ENCODE measurements at places on chromosomes 2 and 18.

- DNase-seq = peak; percentile 82
- H3K4me3 ChIP-seq = no peak overlapping the region
- H3K27me3 ChIP-seq = no peaks in the 10 kb centered on the region
- no peaks in the 10 kb centered on the region for H3K36me3 ChIP-seq
Observed at GRCh38 chr2:160371251-160372009, 122.2 kb downstream of the RBMS1 start.

GRCh38 chr18:73711256-73711655 is 436.4 kb downstream of the FBXO15 start:
- H3K36me3 ChIP-seq = no peaks in the 10 kb centered on the region
- H3K27me3 ChIP-seq = no peaks in the 10 kb centered on the region
- DNase-seq = no peak
- H3K4me1 ChIP-seq = no peaks in the 10 kb centered on the region
- no peak overlapping the region for H3K4me3 ChIP-seq

- DNase-seq = no peak
- no peak overlapping the region for H3K4me3 ChIP-seq
- H3K27me3 ChIP-seq = no peaks in the 10 kb centered on the region
- peaks cover 20% of the 10 kb centered on the region for H3K4me1 ChIP-seq
- no peaks in the 10 kb centered on the region for H3K36me3 ChIP-seq
Observed at GRCh38 chr2:65364986-65365733, 67.2 kb downstream of the SPRED2 start.

DNA sequence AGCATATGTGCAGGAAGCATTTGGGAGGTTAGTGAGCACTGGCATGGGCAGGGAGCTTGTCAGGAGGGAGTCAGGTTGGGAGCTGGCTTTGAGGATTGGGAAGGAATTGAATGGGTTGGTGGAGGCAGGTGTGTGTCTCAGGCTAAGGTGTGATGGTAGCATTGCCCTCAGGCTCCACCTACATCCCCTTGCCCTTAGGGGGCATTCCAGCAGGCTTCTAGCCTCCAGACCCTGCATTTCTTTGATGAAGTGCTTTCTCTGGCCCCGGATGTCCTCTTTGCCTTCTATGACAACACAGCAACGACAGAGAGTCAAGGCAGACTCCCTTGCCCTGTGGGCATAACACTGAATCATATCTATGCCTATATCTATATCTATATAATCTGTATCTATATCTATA is 13.5 kb downstream of the RHBDD1 start:
- DNase-seq = no peak
- no peaks in the 10 kb centered on the region for H3K27me3 ChIP-seq
- no peak overlapping the region for H3K4me3 ChIP-seq

DNA sequence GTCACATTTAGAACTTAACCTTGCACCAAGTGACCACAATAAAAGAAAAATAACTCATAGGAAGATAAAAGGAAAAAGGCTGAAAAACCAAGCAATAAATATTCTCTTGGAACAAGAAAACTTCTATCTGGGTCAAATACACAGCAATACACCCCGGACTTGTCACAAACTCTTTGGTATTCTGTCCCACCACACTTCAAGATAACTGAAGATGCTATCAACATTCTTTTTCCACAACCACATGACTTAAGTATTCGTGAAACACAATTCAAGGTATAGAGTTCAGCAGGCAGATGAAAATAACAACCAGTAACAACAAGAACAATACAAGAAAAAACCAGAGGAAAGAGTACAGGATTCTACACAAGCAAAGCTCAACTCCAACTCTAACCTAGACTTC is 18.0 kb downstream of the MBD2 start:
- no peak overlapping the region for H3K4me3 ChIP-seq
- H3K36me3 ChIP-seq = peaks cover 8% of the 10 kb centered on the region
- DNase-seq = no peak
- H3K4me1 ChIP-seq = peaks cover 21% of the 10 kb centered on the region
- H3K27ac ChIP-seq = no peak overlapping the region

DNA sequence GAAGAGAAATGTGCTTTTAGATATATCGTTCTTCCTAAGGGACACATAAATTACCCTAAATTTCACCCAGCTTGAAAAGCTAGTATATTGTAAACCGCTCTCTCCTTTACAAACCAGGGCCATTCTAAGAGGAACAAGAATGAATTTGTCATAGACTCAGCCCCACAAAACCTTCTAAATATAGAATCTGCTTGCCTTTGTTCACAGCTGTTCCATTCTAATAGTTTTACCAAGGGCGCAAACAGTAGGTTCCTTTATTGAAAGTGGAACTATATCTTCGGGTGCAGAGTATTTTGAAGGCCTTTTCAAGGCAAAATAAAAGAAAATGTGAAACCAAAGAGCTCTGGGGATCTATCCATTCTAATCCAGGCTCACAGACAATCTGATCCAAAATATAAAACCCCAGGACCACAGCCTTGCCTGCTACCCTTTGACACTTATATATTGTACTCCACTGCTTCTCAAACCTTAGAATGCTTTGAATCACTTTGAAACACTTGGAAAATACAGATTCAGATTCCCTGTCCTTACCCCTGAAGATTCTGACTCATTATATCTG is 316.8 kb downstream of the PAX3 start:
- no peaks in the 10 kb centered on the region for H3K4me1 ChIP-seq
- H3K36me3 ChIP-seq = no peaks in the 10 kb centered on the region
- H3K4me3 ChIP-seq = no peak overlapping the region
- H3K27me3 ChIP-seq = no peaks in the 10 kb centered on the region
- DNase-seq = no peak

DNA sequence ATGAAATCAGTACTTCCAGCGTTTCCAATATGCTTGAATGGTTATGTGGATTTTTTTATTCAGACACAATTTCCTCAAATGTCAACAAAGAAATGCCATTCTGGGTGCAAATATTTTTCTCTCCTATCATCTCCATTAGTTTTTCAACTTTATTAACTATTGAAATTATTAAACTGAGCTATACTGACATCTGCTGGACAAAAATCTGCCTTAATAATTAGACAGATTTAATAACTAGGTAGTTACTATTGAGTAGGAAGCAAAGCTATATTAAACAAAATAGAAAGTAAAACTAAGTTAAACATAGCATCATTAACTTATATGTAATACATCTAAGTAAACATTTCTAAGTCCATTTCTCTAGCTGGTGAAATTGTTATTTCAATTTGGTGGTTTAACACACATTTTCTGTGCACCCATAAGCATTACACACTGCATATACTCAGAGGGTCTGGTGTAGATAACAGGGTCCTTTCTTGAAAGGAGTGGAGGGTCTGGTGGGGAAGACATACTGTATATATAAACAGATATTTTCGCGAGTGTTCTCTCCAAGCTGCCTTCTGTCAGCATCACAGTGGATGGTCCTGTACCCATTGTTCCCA is 77.0 kb downstream of the LANCL1 start:
- DNase-seq = peak; percentile 21
- peaks cover 2% of the 10 kb centered on the region for H3K27me3 ChIP-seq
- H3K4me1 ChIP-seq = no peaks in the 10 kb centered on the region

GRCh38 chr2:5392658-5393057 is 299.5 kb upstream of the SOX11 start:
- no peak overlapping the region for H3K4me3 ChIP-seq
- H3K4me1 ChIP-seq = no peaks in the 10 kb centered on the region
- no peaks in the 10 kb centered on the region for H3K27me3 ChIP-seq
- DNase-seq = no peak

DNA sequence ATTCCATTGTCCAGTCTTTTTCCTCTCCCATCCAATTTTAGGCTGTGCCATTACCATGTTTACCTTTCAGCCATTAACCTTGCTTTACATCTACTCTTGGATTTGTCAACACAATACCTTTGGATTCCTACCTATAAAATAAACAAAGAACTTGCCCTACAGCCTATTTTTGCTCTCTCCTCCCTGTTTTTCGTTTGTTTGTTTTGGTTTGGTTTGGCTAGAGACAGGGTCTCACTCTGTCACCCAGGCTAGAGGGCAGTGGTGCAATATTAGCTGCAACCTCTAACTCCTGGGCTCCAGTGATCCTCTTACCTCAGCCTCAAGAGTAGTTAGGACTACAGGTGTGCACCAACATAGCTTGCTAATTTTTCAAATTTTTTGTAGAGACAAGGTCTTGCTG is 76.1 kb downstream of the SP100 start:
- no peak overlapping the region for H3K4me3 ChIP-seq
- no peak for DNase-seq
- no peaks in the 10 kb centered on the region for H3K27me3 ChIP-seq
- no peak overlapping the region for H3K27ac ChIP-seq
- H3K4me1 ChIP-seq = no peaks in the 10 kb centered on the region

DNA sequence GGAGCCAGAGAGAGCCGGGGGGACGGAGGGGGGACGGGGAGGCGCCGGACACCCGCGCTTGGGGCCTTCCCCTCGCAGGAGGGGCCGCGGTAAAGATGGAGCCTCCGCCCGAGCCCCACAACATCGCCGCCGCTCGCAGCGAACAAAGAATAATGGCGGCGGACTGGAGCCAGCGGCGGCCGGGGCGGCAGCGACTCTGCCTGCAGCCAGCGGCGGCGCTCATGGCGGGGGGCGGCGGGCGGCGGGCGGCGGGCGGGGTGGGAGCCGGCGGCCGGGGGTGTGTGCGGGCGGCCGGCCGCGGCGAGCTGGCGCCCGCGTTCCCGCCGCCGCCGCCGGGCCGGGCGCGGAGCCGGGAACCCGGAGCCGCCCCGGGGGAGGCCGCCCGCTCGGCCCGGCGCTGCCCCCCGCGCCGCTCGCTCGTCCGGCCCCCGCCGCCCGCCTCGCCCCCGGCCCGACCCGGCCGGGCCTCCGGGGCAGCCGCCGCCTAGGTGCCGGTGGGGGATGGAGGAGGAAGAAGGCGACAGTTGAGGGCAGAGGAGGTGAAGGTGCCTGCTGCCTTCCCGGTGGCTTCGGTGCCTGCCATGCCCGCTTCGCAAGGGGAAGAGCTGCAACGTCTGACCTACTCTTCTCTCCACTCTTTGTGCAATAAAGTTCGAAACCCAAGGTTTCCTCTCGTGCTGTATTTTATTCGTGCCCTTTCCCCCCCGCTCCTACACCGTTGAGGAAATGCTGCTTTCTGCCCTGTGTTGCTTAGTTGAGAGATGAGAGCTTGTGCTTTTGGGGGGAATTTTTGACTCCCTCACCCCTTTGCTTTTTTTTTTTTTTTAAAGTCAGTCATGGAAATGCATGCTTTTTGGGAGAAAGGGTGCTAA is 634 bp downstream of the CREB1 start:
- H3K27ac ChIP-seq = peak overlapping the region; percentile 95
- H3K27me3 ChIP-seq = no peaks in the 10 kb centered on the region
- peaks cover 32% of the 10 kb centered on the region for H3K4me1 ChIP-seq
- DNase-seq = peak; percentile 60
- H3K4me3 ChIP-seq = peak overlapping the region; percentile 91

GRCh38 chr2:99801327-99801901 is 311.6 kb upstream of the REV1 start:
- DNase-seq = no peak
- H3K27ac ChIP-seq = no peak overlapping the region
- no peak overlapping the region for H3K4me3 ChIP-seq
- no peaks in the 10 kb centered on the region for H3K27me3 ChIP-seq
- no peaks in the 10 kb centered on the region for H3K4me1 ChIP-seq

All from endothelial cell of umbilical vein (primary cell).